NCI-H526 treated with DMSO at 0.1 percent for 48 hours (cell line): ENCODE measurements at places on chromosomes 11 and 22.

DNA sequence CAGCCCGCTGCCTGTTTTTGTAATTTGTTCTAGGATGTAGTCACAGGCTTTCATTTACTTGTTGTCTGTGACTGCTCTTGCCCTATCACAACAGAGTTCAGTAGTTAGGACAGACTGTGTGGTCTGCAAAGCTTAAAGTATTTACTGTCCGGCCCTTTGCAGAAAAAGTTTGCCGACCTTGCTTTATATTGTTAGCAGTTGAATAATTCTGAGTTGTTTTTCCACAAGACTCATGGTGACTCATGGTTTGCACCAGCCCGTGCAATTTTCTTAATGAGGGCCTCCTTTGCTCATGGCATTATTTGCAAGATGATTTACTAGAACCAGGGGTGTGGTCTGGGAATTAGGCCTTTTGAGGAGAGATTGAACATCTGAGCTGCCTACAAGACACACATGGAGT lies 110.6 kb downstream of the SCN3B start:
- DNase-seq, result no peak

DNA sequence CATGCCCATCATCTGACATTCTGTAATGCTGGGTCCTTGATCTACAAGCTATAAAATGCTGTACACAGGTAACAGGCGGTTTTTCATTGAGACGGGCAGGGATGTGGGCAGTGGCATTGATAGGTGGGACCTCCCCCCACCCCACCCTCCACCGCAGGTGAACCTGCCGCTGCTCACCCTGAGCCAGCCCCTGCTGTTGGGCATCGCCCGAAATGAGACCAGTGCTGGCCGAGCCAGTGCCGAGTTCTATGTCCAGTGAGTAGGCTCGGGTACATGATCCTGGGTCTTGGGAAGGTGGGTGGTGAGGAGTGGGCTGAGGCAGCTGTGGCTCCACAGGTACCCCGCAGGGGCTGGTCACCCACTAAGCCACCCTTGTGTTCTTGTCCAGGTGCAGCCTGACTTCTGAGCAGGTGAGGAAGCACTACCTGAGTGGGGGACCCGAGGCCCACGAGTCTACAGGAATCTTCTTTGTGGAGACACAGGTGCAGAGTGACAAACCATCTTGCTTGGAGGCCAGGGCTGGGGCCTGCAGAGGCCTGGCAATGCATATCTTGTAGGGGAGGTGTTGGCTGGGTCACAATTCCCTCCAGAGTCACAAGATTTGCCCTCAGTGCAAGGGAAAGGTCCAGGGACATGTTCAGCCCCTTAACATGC lies 1.1 kb upstream of the DNAJC4 start:
- no peak for DNase-seq

GRCh38 chr11:133900176-133901105 lies 55.1 kb upstream of the SPATA19 start:
- DNase-seq, result no peak

- peak; percentile 64 for DNase-seq
These were observed 95.9 kb downstream of the CADM1 start for GRCh38 chr11:115408036-115408921.

DNA sequence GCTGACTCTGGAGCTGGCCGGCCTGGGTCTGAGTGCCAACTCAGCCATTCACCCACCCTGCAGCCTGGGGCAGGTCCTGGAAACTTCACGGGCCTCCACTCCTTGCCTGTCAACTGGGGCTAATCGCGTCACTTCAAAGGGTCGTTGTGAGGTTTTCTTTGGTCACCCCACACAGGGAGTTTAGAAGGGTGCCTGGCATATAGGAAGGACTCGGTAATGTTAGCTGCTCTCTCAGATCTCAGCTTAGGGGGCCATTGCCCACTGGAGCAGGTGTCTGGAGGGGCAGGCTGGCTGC lies 7.3 kb downstream of the INCENP start:
- no peak for DNase-seq

DNA sequence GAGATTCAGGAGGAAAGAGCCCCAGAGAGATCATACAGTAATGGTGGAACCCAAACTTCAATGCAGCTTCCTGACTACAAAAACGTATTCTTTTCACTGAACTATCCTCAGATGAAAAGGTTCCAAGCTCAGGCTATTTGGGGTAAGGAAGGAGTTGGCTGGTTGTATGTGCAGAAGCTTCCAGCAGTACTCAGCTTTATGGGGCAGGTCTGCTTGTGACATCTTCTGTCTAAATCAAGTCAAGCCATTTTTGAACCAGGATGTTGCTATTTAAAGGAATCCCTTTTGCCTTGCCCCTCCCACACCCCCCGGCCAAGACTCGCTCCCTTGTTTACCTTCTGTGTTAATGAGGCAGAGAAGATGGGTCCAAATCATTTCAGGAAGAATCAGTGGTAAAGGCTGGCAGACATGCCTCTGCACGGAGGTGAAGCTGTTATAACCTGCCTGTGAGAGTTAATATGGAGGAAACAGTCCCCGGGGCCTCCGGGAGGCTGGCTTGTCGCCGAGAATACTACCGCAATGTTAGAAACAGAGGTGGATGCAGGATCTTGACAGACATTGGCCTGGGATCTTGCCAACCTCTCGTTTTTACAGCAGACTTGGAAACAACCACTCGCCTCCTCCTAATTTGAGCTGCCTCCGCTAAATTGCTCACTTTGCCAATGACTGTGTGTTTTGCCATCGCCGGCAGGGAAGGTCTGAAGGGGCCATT lies 45.4 kb downstream of the TIMP3 start:
- DNase-seq, result no peak

DNA sequence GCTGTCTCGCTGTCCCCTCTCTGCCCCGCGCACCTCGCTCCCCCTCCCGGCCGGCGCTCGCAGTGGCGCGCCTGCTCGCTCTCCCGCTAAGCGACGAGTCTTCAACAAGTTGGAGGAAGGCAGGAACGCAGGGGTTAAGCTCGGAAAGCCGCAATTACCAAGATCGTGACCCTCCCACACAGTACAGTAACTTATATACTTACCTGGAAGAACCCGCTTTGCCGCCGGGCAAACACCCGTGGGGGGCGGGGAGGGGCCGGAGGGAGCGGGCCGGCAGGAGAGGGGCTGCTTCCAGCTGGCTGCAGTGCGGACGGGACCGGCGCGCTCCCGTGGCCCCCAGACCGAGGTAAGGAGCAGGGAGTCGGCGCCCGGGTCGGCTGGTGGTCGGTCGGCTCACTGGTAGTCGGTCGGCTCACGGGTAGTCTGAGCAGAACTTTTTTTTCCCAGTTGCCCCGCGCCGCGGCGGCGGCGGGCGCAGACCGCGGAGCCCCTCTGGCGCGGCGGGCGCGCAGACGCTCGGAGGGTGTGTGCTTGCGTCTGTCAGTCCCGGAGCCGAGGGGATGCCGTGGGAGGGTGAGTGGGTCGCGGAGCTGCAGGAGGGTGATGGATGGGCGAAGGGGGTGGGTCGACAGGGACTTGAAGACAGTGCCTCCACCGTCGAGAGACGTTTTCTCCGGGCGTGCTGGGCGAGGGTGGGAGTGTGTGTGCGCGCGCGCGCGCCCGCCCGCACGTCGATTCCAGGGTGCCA lies 101.2 kb upstream of the HSD17B12 start:
- peak; percentile 21 for DNase-seq

- DNase-seq, result no peak
These were observed 89.0 kb downstream of the OPCML start for GRCh38 chr11:133443206-133443747.

DNA sequence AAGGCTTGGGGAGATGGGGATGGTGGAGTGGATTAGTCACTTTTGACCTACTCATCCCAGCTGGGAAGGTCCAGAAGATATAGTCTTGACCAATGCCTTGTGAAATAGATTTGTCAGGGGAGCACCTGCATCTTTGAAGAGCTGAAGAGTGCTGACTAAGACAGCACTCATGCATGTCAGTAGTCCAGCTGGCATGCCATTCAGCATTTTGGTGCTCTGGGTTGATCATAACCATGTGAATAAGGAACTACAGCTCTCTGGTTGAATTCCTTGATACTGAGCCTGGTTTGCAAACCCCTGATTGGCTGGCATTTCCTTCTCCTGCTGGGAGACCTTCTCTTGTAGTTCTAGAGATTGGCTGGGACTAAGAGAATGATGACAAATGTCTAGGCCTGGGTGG lies 106.8 kb upstream of the ALX4 start:
- DNase-seq, result no peak

GRCh38 chr11:19800714-19801519 lies 88.3 kb downstream of the NAV2 start:
- DNase-seq, result no peak
